ENCODE measurements at places on chromosomes 2 and 18.

DNA sequence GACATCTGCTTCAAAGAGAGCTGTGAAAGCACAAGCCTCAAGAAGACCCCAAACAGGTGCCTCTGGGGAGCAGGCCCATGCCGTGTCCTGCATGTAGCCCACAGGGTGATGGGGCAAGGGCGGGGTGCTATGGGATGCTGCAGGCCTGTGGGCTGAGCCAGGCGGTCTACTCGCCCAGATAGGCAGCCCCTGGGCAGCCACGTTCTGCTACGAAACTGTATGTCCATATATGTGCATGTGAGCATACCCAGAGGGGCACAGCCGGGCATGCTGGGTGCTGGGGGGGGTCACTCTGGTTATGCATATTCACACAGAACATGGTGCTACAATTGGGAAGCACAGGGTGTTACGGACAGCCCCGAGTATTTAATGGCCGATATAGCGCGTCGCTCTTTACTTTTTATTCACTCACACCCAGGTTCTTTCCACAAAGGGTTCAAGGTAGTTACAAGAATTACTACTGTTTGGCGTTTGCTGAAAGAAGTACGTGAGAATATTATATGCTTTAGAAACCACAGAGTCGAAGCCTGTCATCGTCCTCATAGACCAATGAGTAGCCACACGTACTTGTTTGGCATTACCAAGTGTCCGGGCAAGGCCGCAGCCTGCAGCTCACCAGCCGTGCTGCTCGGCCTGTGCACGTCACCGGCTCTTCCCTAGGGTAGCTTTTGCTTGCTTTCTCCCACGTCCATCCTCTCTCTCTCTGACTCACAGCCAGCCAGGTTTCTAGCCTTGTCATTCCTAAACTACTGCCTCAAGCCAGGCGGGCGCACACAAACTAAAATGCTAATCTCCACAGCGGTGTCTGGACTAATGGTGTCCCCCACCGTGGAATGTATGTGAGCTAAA is 14.4 kb downstream of the MTERF4 start:
- DNase-seq: no peak

DNA sequence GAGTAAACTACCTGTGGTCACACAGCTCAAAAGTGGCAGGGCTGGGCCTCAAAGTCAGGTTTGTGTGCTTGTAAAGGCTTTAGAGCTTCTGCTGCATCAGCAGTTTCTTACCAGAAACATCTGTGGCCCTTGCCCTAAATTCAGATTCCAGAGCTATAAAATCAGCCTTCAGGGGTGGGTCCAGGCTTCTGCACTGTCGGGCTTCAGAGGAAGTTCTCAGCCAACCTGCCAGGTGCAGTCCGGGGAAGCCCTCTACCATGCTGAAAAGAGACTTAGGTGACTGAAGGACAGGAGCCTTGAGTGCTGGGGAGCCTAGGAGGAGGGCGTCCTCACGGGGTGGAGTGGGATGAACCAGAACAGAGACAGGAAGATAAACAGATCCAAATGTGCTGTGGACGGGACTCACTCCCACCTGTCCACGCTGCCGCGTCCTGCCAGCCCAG is 69.9 kb upstream of the HS6ST1 start:
- no peak for DNase-seq

DNA sequence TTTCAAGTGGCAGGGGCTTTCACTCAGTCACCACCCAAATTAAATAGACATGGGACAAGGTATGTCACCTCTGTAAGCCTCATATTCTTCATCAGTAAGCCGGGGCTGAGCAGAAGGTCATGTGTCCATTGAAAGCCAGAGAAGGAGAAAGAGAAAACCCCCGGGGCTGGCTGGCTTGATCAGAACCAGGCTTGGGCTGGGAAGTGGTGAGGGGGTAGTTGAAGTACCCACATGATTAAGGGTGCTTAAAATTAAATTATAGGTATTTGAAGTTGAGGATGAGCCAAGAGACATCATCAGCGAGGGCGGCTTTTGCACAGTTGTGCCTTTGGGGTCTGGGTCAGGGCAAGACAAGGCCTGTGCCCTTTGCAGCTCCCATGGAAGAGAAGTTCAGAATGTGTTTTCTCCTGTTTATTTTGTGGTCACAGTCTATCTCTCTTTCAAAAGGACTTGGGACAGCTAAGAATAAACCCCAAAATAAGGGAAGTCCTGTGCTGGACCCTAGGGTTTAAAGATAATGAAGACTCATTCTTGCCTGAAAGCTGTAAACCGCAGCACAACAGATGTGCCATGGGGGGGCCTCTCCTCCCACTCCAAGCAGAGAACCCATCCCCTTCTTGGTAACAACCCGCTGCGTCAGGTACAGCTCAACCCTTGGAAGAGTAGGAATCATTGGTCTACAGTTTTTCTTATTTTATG is 10.7 kb downstream of the DBI start:
- DNase-seq: no peak

DNA sequence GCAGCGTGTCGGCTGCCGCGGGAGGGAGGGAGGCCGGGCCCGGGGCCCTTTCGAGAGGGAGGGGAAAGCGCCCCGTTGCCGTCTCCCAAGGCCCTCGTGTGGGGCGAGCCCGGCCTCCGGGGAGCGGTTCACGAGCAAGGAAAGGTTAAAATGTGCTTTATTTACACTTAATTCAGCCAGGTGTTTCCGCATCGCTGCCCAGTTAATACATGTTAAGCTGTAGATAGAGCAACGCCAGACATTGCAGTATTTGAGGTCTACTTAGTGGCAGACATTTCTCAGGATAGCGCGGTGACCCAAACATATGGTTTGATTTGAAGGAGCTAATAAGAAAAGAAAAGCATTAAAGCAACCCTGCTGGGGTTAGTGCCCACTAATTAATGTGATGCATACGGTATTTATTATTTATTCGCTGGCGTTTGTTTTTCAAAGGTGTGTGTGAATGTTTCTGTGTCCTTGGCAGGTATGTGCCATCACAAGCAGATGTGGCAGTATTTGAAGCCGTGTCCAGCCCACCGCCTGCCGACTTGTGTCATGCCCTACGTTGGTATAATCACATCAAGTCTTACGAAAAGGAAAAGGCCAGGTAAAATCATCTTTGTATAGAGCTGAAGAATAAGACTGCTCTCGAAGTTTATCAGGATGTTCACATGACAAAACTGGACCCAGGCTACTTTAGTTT is 571 bp downstream of the EEF1B2 start:
- no peak for DNase-seq

DNA sequence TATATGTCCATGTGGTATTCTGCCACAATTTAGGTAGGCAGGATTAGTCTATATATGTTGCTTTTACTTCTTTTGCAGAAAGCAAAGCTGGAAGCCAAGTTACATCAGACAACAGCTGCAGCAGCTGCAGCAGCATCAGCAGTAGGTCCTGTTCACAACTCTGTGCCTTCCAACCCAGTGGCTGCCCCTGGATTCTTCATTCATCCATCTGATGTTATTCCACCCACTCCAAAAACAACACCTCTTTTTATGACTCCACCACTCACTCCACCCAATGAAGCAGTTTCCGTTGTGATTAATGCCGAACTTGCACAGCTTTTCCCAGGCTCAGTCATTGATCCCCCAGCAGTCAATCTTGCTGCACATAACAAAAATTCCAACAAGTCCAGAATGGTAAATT is 107.6 kb downstream of the BIRC6 start:
- DNase-seq: no peak

DNA sequence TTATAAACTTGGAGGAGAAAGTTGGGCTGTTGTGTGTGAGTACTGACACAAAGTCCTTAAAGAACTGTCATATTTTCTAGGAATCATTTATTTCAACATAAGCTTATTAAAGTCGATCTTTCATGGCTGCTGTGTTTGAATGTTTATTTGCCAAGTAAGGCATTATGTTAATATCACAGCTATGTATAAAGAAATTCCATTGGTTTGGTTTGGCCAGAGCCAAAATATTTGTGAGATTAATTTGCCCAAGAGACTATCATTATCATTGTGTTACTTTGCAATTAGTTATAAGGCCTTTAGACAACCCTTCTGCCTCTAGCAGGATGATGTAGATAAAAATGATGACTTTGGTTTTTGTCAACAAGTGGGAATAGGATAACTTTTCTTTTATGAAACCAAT is 240.6 kb upstream of the NT5C1B start:
- no peak for DNase-seq

DNA sequence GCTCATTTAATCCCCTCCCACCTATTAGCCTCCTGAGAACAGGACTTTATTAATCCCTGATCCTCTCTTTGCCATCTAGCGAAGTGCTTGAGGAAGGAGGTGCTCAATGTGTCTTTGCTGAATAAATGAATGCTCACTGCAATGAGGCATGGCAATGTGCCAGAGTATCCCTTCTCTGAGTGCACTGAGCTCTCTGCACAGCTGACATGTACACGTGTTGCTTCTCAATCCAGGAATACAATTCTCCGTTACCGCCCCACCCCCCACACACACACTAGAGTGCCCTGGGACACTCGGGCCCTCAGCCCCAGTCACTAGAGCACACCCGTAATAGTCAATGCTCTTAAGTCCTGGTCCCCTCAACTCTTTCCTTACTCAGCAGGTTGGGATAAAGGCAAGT is 41.4 kb downstream of the FAM178B start:
- DNase-seq: no peak

DNA sequence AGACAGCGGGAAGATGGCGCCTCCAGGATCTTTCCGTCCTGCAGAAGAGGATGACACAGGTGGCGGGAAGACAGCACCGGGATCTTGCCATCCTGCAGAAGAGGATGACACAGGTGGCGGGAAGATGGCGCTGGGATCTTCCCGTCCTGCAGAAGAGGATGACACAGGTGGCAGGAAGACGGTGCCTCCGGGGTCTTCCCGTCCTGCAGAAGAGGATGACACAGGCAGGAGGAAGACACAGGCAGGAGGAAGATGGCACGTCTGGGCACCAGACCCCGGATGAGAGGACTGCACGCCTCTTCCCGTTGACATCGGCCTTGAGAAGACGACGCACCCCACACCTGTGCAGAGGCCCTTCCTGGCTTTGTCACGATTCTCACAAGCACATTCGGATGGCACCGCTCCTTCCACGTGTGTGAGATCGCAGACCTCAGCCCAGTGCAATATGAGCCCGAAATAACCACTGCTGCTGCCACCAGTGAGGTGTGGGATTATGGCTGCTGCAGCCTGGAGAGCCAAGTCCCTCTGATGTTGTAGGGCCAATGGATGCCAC is 79.4 kb upstream of the SNTG2 start:
- no peak for DNase-seq

DNA sequence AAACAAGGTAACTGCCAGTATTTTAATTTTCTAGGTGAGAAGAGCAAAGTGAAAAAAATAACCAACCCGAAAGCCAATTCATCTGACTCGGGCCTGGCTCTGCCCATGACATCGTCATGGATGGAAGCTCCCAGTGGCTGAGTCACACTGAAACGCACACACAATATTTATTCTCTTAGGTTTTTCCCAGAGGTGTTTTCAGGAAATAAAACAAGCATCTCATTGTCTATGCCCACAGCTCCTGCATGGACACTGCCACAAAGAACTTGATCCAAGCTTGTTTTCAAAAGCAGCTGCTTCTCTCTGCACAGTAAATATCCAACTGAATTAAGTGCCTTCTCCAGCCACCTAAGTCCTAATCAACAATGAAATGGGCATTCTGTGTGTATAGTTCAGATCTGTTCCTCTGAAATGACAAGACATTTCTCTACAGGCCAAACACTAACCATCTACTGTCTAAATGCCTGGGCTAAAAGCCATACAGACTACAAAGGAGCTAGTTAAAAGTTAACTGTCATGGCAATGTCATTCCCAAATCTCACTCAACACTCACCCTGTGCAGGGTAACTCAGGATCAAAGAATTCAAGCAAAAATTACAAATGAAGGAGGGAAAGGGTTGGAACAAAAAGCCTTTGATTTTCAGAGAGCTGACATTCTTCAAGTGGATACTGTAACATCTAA is 62.9 kb downstream of the RPL31 start:
- no peak for DNase-seq

- DNase-seq: no peak
Measured at GRCh38 chr2:64291181-64291580, 147.0 kb upstream of the PELI1 start.

DNA sequence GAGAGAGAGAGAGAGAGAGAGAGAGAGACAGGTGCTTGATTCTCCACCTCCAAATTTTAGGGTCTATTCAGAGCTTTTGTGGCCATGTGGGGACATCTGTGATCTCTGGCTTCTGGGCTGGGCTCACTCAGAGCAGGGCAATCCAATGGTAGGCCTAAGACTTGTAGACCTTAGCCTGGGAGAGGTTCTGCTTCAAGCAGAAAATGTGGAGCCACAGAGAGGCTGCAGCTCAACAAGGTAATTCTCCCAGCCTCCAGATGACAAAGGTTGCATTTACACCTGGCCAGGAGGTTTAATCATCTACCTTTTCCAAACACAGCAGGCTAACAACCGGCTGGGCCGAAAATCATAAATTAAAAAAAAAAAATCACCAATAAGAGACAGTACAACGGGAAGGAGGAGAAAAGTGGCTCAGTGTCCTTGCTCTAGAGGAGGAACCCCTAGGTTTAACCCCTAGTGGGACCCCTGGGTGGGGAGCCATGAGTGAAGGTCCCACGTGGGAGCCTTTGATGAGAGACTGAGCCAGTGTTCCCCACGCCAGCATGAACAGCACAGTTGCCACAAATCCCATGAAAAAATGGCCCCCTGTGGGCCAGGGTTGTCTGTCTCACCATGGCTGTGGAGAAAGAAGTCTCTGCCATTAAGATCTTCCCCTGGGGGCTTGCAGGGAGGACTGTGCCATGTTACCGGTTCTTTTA is 124.0 kb upstream of the GATA6 start:
- DNase-seq: no peak

Data from stimulated activated CD4-positive, alpha-beta T cell treated with anti-CD3 and anti-CD28 coated beads, TNF-alpha, amount 100 ng/mL, for 1 hour (primary cell).